ENCODE measurements at places on chromosomes 11 and 22.

GRCh38 chr11:108565653-108566052 is 27.9 kb downstream of the EXPH5 start:
- no peak for DNase-seq

DNA sequence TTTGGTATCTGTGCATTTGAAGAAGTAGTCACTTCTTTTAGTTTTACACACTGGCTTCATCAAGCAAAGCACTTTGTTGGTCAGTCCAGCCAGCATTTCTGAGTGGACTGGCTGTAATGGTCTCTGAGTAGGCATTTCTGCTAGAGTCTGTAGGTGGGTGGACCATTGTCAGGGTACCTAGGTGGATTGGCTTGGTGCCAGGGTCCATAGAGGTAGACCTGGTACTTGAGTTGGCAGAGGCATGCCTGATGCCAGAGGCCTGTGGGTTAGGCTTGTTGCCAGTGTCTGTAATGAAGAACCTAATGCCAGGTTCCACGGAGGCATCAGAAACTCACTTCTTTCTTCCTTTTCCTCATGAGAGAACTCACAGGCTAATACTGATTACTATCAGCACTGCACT is 157.9 kb upstream of the C11orf87 start:
- no peak for DNase-seq

GRCh38 chr22:41699264-41700107 is at the start of gene MEI1:
MEI1 (plus strand) TSS chr22:41699503; CDS start chr22:41699539, 36 bp downstream.
- peak; percentile 89 for DNase-seq

DNA sequence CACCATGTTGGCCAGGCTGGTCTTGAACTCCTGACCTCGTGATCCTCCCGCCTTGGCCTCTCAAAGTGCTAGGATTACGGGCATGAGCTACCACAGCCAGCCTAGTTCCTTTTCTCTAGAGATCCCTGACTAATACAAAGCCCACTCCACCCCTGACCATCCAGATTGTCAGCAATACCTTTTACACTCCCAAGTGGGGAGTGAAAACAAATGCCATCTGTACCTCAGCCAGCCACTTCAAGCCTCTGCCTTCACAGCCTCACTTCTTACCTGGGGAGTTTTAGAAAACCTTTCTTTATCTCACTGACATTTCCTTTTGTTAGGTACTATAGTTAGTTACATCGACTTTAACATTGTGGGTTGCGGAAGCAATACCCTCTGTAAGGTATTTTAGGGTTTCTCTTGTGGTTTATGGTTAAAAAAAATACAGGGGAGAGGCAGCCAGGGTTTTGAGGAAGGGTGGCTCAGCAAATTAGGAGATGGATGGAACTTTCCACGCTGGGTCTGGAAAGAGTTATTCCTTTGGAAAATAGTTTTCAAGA is 8.9 kb downstream of the TOM1 start:
- DNase-seq, result no peak

GRCh38 chr11:46181843-46182424 is 60.7 kb upstream of the PHF21A start:
- DNase-seq, result no peak

DNA sequence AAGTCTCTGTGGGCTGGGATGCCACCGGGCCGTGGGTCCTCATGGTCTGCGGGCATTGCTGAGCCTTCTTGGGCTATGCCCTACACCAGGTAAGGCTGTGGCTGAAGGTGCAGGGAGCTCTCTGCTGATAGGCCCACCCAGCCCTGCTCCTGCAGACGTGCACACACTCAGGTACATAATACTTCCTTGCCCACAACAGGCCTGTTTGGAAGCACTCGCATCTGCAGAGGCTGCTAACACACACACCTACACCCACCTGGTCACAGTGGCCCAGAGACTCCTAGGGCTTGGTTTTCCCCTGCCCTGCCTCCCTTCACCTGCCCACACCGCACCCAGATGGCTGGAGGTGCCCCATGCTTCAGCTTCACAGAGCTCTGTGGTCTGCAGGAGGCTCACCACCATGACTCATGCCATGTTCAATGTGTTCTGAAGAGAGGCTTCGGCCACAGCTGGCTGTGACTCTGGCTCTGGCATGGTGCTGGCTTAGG is 72.8 kb upstream of the KCNQ1OT1 start:
- no peak for DNase-seq

- DNase-seq, result no peak
Observed at GRCh38 chr22:19122752-19123492, 710 bp upstream of the DGCR2 start.

DNA sequence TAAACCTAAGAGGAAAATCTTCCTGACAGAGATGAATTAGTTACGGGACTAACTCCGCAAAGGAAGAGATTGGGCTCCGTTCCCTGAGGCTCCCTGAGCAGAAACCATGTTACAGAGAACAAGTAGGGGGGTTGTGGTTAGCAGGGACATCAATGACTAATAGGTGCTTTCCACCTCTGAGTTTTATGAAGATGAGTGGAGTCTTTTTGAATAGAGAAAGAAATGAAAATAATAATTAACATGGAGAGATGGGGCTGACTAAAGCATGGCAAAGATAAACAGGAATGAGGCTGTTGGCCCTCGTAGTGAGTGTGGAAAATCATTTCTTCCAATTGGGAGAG is 47.5 kb upstream of the PICALM start:
- DNase-seq, result peak; percentile 14
